ENCODE measurements at places on chromosomes 1 and 21.

GRCh38 chr1:90925928-90926869, 95.6 kb downstream of the ZNF644 start:
- no peak for DNase-seq

DNA sequence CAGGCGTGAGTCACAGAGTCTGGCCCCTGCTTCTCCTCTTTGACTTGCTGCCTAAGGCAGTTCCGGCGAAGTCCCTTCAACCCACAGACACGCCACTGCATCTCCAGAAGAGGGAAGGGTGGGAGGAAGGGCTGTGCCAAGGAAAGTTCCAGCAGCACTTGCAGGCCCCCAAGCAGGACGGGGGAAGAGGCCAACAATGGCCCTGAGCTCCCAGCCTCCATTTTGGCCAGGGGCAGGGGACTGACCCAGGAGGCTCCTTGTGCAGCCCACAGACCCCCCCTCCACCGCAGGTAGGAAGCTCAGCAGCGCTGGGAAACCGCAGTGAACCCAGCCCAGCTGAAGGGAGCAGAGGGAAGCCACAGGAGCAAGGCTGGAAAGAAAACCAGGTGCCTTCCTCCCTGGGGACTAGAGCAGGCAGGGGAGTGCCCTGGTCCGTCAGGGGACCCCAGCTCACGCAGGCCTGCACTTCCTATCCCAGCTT, 35.4 kb downstream of the ACOT7 start:
- no peak for DNase-seq

DNA sequence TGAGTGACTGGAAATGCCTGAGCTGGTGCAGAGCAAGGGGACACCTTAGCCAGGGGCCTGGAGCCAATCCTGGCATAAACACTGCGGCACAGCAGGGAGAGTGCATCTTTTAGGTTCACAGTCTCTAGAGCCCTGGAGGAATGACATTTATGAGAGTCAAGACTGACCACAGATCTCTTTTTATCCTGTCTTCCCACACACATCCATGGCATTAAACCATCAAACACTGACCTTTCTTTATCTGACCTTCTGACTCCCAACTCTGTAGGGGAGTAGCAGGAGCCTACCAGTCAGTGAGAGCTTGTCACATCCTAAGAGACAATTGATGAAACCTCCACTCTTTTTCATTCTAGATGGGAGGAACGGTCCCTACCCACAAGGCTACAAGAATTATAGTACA, 7.9 kb downstream of the CD34 start:
- no peak for DNase-seq

DNA sequence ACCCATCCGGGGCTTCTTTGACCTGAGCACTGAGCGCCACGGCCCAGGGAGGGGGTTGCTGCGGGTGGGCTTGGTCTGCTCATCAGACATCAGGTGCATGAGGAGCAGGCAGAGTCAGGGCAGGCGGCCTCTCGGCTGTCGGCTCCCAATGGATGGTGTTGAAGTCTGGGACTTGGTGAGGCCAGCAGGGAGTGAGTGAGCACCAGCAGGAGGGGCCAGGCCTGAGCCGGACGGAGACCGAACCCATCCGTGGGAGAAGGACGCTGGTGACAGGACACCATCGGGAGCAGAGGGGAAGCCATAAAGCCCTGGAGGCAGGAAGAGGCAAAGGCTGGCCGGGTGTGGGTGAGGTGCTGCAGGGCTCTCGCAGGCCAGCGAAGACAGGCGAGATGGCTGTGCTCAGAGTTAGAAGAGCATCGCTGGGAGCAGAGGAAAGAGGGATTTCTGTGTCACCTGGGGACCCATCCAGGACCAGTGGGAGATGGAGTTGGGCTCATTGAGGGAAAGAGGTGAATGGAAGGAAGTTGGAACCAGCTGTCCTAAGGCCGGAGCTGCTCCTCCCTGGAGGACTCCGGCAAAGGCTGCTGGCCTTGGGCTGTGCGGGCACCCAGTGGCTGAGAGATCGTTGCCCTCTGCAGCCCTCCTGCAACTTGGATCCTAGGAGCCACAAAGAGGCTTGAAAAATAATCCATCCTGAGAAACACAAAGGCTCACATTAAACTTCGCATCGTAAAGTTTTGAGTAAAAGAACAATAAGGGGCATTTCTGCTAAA, 49.9 kb downstream of the PDE9A start:
- no peak for DNase-seq

GRCh38 chr1:172894349-172895049, 156.2 kb downstream of the TNFSF18 start:
- no peak for DNase-seq

All from neural crest cell (in vitro differentiated cells).